Kidney epithelial cell (primary cell): ENCODE measurements at places on chromosomes 13 and 19. TPM values are rescaled to one million over a fixed set of nuclear protein-coding genes. Genes with fewer than 3 reads are reported as not detected.

ANKLE1 gene
- 0.17 and 0.55 TPM in 2 replicates for total RNA-seq

OR10H1 gene
- not detected in 2 replicates for total RNA-seq

- DNase-seq = no peak
Measured at GRCh38 chr13:113157206-113157928, 1.1 kb upstream of the PROZ start.

DNA sequence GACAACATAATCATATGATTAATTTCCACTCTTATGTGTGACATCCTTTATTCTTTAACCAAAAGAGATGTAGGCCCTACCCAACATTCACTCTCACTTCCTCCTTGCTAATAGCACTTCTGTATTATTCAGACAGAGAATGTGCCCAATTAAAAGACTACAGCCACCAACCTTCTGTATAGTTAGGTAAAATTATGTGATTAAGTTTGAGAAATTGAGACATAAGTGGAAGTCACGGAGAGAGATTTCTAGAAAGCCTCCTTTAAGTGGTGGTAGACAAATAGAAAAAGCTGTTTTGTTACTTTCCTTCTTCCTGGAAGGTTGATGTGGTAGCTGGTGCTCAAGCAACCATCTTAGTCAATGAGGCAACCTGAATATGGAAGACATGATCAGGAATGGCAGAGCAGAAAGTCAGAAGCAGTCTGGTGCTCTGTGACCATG, 14.8 kb downstream of the EPSTI1 start:
- DNase-seq = no peak

GRCh38 chr13:102677122-102677521, 17.7 kb downstream of the METTL21C start:
- DNase-seq = no peak

- DNase-seq = no peak
Measured at GRCh38 chr19:45420871-45421270, 2.8 kb downstream of the ERCC1 start.
